CD4-positive, alpha-beta memory T cell (primary cell): ENCODE measurements at places on chromosomes 1 and 21.

DNA sequence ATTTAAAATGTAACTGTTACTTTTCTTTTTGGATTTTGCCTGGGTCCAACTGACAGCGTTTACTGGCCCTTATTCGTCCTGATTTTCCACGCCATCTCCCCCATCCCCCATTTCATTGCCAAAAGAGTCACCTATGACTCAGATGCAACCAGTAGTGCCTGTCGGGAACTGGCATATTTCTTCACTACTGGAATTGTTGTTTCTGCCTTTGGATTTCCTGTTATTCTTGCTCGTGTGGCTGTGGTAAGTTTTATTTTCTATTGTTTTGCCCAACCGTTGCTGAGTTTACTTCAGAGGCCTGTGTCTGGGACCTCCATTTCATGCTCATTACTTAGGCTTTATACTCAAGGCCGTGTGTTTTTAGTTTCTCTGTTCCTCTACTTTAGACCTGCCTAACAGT lies 9.3 kb downstream of the LEPR start:
- DNase-seq: no peak

DNA sequence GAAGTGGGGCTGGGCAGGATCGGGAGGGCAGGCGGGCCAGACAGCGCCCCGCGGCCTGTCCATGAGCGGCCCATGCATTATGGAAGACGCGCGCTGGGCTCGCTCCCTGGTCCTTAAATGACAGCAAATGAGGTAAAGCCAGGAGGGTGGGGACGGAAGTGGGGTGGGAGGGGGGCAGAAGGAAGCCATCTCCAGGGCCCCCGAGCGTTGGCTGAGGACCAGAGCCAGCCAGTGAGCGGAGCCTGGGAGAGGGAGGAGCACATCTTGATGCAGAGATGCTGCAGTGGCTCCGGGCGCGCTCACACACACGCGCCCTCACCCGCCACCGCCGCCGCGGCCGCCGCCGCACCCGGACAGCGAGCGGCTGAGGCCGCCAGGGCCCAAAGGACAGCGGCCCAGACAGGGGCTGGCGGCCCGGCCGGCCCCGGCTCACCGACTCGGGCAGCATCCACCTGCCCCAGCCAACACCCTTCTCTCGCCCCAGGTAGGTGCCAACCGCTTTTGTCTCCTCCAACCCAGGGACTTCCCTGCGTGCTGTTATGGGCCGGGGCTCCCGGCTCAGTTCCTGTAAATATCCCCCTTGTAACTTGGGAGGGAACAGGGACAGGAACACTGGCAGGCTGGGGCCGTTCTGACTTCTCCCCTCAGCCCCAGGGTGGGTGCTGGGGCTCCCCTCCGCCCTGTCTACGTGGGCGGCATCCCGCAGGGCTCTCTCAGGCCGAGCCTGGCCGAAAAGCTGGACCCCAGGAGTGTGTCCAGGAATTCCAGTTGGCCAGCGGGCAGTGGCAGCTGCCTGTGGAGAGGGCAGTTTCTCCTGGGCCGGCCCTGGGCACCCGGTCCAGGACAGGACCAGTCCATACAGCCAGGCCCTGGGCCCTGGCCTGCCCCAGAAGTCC lies at the start of gene CNTN2:
TSS of gene CNTN2 (plus strand) at position 302 of the 896 bp plus-strand sequence. CDS start 9,974 bp downstream, outside the sequence.
- no peak for DNase-seq

- DNase-seq: no peak
Observed at GRCh38 chr1:174445817-174446216, 1.9 kb upstream of the GPR52 start.

DNA sequence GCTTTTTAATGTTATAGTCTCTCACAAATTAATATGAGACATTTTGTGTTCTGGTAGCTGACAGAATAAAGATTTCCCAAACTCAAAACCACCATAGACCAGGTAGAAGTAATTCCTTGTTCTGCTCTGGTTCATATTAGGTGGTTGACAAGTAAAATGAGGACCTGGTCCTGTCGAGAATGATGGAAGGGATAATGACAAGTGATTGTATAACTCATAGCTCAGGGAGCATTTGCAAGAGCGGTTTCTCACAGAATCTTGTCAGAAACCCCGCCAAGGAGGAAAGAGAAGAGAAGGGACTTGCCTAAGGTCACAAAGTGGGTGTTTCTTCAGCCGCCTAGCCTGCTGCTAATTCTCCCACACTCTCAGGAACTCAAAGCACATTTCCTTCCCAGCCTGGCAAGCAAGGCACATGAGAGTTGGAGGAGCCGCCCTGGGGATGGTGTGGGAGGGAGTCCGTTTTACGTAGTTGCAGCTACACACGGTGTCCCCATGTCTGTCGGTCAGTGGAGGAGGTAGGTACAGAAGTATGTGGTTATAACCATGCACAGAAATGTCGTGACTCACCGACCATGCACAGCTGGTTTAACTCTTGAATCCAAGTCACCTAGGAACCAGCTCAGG lies 46.5 kb downstream of the SAMD13 start:
- no peak for DNase-seq

- DNase-seq: no peak
Observed at GRCh38 chr1:22347854-22348760, 103.5 kb upstream of the ZBTB40 start.

DNA sequence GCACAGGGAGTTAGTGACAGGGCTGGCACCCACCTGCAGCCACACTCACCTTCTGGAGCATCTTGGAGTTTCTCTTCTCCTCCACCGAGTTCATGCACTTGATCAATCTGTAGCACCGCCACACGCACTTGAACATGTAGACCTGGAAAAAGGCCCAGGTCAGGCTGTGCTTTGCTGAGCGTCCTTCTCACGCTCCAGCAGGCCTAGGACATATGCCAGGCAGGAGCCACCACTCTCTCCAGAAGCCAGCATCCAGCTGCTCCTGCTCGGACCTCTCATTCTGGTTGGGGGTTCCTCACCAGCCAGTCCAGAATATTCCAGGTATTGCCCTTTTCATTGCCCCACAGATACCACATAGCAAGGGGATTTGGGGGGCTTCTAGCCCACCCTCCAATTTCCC lies 11.7 kb upstream of the MATN1 start:
- DNase-seq: no peak

- DNase-seq: no peak
Observed at GRCh38 chr1:48841461-48841860, 64.8 kb upstream of the BEND5 start.

GRCh38 chr21:43727519-43728153 lies 8.7 kb downstream of the PDXK start:
- no peak for DNase-seq

DNA sequence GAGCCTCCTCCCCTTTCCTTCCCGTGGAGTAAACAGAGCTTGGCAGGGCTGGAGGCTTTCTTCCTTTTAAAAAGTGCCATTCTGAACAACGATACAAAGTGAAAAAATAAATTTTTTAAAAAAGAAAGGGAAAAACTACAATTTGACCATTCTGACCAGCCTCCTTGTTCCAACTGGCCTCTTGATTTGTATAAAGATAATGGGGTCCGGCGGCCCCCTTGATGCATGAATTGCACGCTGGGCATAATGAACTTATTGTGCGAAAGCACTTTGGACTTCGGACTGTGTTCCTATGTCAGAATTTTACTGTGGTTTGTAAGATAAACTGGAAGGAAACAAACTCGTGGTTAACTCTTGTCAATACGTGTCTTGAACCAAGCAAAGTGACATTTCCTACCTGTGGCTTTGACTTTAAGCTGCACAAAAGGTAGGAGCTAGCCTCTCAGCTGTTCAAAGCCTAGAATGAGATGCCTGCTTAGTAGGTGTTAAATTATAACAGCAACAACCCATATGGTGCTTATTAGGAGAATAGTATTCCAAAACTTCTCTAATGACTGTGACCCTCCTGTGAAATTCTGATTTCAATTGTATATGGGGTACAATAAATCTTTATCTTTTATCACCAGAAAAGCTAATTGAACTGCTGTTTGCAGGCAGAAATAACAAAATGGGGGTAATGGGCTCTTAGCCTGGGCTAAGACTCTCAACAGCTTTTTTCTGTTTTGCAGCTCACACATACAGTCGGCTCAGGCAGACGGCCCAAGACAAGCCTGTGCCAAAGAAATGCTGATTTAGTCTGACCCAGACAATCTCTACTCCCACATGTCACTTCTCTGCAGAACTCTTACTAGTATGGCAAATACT lies 9.3 kb downstream of the IRF2BP2 start:
- DNase-seq: peak; percentile 71

DNA sequence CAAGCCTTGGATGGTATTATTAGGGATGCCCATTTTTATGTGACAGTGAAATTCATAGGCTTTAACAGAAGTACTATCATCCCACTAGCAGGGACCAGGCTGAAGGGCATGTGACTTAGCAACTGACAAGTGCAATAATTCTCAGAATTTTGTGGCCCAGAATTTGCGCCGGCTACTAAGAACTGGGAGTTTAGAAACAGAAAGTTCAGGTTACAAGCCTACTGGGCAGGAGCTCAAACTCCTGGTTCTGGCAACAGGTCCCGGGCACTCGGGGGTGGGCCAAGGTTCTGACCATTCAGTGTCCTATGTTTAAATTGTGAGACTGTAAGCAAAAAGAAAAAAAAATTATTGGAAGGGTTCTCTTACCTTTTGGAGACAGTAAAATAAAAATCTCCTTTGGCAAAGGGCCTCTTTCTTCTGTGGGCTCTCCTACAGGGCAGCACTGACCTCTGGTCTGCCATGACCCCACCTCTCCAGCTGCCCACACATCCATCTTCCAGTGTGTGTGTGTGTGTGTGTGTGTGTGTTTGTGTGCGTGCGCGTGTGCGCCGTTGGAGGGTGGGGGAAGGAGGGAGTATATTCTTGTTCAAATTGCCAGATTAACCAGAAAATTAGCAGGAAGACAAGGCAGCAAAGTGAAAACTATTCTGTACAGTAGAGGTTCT lies 26.1 kb downstream of the IRF2BP2 start:
- no peak for DNase-seq

- DNase-seq: no peak
Observed at GRCh38 chr1:86522240-86522639, 24.6 kb upstream of the CLCA4 start.

GRCh38 chr1:45275054-45275453 lies 51.6 kb upstream of the HPDL start:
- DNase-seq: no peak

- no peak for DNase-seq
Observed at GRCh38 chr1:226644541-226645176, 94.4 kb downstream of the ITPKB start.

DNA sequence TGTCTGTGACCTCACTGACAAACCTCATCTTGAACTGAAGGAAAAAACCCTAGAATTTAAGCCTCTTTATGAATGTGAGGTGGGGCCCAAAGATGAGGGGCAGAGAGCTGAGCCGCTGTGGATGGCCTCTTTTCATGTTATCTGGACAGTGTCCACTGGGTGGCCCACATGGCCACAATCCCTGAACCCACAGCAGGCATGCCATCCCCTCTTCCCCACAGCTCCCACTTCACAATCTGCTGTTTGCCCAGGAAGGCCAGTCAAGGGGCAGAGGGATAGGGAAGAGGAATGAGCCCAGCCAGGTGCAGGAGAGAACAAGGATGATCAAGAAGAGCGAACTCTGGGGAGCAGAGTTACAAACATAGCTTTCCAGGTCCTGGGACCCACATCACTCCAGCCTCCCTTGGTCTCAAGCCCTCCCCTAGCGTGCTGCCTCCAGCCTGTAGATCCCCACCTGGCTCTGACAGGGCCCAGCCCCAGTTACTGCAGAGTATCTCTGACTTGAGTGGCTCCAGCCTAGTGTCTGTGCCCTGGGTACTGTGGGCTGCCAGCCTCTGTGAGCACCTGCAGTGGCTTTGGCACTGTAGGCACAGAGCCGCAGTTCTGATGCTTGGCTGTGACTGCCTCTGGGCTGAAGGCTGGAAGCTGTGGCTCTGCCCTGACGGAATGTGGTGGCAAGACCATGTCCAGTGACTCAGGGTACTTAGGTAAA lies 1.9 kb upstream of the SLFNL1 start:
- no peak for DNase-seq

- DNase-seq: no peak
Observed at GRCh38 chr21:37784591-37785318, 131.5 kb downstream of the KCNJ6 start.

- DNase-seq: no peak
Observed at GRCh38 chr1:32364836-32365235, 2.5 kb downstream of the TSSK3 start.
